ENCODE measurements at places on chromosomes 7 and 10. TPM values are rescaled to one million over a fixed set of nuclear protein-coding genes. Genes with fewer than 3 reads are reported as not detected.

Gene DLX5
- not detected for polyA plus RNA-seq

Gene SLC26A5
- not detected for polyA plus RNA-seq

Gene CHRM2
- not detected for polyA plus RNA-seq

Gene HGF
- 18.6 TPM for polyA plus RNA-seq

Gene NOS3
- polyA plus RNA-seq: 3.7 TPM

Gene PRSS1
- polyA plus RNA-seq: not detected

Gene SLC39A12
- polyA plus RNA-seq: not detected

Gene CYP2C19
- polyA plus RNA-seq: not detected

Gene PRKCQ
- 0.29 TPM for polyA plus RNA-seq

Gene LIPM
- not detected for polyA plus RNA-seq

Gene TFEC
- 17.4 TPM for polyA plus RNA-seq

Gene FAM180A
- not detected for polyA plus RNA-seq

Gene PDIA4
- polyA plus RNA-seq: 36.0 TPM

Gene ADGRA1
- polyA plus RNA-seq: not detected

Data from CD14-positive monocyte (primary cell).